ENCODE measurements at places on chromosomes 2 and 18.

DNA sequence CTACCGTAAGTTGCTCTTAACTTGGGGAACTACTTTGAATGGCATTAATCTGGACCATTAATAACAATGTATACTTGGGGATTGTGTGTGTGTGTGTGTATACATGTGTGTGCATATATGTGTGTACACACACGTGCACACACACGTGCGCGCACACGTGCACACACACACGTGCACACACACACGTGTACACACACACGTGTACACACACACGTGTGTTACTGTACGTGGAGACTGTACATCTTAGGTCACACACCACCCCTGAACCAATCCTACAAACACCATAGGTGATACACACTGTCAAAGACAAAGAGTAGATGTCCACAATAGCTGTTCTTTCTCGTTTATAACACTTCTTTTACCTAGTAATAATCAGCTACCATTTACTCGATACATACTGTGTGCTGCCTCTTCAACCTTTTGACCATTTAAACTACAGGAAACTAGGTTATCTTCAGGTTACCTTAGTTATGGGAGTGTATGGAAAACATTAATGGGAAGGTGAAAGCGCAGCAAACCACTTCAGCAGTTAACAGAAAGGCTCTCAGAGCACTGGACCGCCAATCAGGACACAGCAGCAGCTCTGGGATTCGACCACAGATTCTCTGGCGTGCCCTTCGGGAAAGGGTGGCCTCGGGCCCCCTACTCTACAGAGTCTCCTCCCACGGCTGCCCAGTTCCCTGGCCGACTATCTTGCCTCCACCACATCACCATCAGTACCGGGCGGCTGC lies 894 bp upstream of the GCC2 start:
- peaks cover 17% of the 10 kb centered on the region for H3K4me1 ChIP-seq
- H3K27me3 ChIP-seq = no peaks in the 10 kb centered on the region
- DNase-seq = peak; percentile 9
- H3K36me3 ChIP-seq = peaks cover 5% of the 10 kb centered on the region
- peak overlapping the region; percentile 100 for H3K27ac ChIP-seq

- no peak overlapping the region for H3K4me3 ChIP-seq
- no peaks in the 10 kb centered on the region for H3K36me3 ChIP-seq
- H3K27me3 ChIP-seq = peaks cover 5% of the 10 kb centered on the region
- DNase-seq = no peak
- no peak overlapping the region for H3K27ac ChIP-seq
Measured at GRCh38 chr2:8623576-8623957, 58.3 kb upstream of the ID2 start.

GRCh38 chr2:38875576-38876367 lies at the start of the genes DHX57 and MORN2:
TSS of gene DHX57 (minus strand) at chr2:38875934. CDS start at chr2:38868405, 7,529 bp downstream.
TSS of gene MORN2 (plus strand) at chr2:38875976.
- peaks cover 40% of the 10 kb centered on the region for H3K4me1 ChIP-seq
- H3K27me3 ChIP-seq = no peaks in the 10 kb centered on the region
- H3K27ac ChIP-seq = peak within 1 kb of the TSS; percentile 98
- H3K36me3 ChIP-seq = peaks cover 14% of the 10 kb centered on the region
- DNase-seq = peak; percentile 84

DNA sequence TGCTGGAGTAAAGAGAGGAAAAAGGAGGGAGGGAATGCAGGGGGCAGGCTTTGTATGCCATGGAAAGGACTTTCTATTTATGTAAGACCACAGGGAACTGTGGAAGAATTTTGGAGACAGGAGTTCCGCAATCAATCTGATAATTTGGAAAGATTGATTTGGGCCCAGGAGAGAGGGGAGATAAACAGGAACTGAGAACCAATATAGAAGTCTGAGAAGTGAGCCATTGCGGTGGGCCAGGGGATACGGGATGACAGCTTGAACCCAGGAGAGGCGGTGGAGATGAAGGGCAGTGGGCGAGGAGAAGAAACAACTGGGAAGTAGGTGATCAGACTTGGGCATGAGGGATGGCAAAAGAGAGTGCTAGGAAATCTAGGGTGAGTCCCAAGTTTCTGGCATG lies 23.7 kb downstream of the RASGRP3 start:
- no peak for DNase-seq
- no peak overlapping the region for H3K4me3 ChIP-seq
- no peaks in the 10 kb centered on the region for H3K27me3 ChIP-seq
- H3K27ac ChIP-seq = no peak overlapping the region

DNA sequence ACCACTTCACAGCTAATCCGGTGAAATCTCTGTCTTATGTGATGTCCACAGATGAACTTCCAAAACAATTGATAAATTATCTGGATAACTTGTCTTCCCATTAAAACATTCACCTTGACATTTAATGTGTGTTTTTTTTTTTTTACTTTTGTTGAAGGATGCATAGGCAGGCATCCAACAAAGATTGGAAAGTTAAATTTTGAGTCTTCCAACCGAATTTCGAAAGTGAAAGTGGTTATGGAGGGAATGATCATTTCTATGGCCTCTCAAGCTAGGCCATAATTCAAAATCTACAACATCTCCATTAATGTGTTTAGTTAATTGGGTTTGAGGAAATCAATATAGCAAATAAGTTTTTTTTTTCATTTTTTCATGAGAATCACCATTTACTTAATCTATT lies 1495.5 kb upstream of the ACVR2A start:
- H3K4me1 ChIP-seq = no peaks in the 10 kb centered on the region
- no peaks in the 10 kb centered on the region for H3K27me3 ChIP-seq
- no peaks in the 10 kb centered on the region for H3K36me3 ChIP-seq
- DNase-seq = no peak

All from naive thymus-derived CD8-positive, alpha-beta T cell (primary cell).